Hematopoietic multipotent progenitor cell treated with erythropoietin and hydrocortisone succinate and interleukin-3 and kit ligand, for 4 days (in vitro differentiated cells): ENCODE measurements at places on chromosomes 12 and 14.
A peak's percentile ranks its signal among the peaks of the same experiment; 100 is the strongest.

- no peak for DNase-seq
Observed at GRCh38 chr12:76247026-76247646, 101.1 kb downstream of the BBS10 start.

GRCh38 chr14:75514673-75515628 is 7.3 kb upstream of the BATF start:
- peak; percentile 83 for DNase-seq

DNA sequence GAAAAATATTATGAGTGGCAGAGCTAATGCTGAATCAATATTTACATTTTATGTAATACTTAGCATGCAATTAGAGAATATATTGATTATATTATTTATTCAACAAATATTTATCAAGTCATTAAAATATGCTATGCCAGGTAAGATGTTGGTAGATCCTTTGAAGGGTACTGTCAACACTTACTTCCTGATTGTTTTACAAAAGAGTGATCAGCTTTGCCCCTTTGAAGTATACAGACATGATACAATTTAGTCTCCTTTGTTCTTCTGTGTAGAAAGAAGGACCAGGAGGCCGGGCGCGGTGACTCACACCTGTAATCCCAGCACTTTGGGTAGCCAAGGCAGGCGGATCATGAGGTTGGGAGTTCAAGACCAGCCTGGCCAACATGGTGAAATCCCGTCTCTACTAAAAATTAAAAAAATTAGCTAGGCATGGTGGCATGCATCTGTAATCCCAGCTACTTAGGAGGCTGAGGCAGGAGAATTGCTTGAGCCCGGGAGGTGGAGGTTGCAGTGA is 73.9 kb upstream of the IFNG-AS1 start:
- no peak for DNase-seq

DNA sequence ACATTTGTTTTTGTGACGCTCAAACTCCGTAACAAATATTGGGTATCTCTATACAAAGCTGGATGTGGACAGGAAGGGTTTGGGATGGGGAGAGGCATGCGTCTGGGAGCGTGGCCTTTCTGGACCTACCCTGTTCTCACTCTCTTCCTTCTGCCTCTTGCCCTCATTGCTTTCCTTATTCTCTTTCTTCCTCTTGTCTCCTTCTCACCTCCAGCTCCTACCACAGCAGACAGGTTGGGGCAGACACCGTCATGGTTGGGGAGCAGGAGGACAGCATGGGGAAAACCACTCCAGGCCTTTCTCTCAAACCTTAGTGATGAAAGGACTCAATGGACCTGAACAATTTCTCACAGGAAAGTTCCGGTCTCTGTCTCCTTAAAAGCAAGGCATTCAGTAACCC is 465.3 kb downstream of the RAD51B start:
- DNase-seq: no peak

DNA sequence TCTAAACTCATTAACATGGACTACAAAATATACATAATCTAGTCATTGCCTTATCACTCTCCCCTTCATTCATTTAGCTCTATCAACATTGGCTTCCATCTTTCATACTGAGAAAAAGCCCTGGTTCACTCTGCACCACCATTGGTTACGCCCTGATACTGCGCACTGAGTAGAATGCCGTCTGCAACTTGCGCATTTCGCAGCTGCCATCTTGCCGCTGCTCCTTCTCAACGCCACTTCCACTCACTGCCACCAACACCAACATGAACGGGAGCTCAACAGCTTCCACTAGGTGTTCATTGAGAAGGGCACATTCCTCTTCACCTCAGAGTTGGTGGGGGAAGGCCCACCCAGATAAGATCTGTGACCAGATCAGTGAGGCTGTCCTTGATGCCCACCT is 71.3 kb downstream of the EEA1 start:
- DNase-seq: no peak

DNA sequence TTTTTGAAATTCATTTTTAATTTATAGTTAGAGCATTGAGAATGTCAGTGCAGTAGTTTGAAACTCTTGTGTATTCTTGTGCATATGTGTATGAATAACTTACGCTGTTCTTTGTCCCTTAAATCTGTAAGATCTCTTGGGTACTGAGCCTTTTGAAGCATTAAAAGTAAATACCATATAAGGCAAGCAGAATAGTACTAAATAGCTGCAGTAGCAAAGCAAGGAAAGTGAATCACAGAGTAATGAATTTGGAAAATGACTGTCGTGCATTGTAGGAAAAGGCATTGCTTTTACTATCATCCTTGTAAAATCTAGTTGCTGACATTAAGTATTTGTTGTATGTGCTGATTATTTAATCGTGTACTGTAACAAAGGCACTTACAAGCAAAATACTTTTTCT is 12.1 kb downstream of the CNOT2 start:
- no peak for DNase-seq

DNA sequence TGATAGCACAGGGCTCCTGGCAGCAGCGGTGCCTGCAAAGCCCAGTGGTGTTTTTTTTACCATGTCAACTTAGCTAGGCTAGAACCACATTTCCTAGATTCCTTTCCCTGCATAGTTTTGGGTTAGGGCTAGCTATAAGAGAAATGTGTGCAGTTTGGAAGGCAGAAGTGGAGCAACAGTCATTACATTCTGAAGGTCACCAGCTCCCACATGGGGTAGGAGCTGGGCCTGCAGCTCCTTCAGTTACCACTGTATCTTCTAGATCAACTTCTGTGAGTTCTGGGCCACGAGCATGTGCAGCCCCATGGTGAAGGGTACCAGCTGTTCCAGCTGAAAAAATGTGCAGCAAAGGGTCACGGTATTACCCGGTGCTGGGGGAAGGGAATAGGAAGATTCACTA is 2.3 kb upstream of the SLC25A3 start:
- peak; percentile 63 for DNase-seq

DNA sequence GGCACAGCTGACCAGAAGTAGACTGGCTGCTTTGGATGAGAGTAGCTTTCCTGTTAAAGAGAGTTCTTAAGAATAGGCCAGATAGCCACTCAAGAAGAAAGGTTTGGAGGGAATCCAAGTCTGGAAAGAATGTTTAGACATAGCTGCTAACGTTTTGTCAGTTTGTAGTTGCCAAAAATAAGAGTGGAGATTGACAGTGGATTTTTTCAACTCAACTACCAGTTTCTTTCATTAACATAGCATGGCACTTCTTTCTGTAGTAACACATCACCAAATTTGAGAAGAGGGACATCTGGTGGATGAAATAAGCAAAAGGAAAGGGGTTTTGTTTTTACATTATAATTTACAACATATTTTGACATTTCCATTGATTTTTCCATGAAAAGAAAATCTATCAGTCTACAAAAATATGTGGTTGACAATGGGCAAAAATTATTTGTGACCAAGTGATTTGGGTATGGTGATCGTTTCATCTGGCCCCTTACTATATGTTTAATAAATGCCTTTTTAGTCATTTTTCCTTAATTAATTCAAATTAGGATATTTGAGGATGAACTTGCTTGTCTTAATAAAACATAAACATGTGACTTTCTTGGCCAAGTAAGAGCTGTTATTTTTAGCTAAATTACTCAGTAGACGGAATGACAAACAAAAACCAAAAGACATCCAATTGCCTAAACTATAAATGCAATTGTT is 71.1 kb downstream of the PTPRR start:
- peak; percentile 20 for DNase-seq

- DNase-seq: no peak
Observed at GRCh38 chr14:105839425-105840265, 313.3 kb downstream of the TMEM121 start.

GRCh38 chr12:85676816-85677749 is 159.1 kb downstream of the RASSF9 start:
- no peak for DNase-seq

DNA sequence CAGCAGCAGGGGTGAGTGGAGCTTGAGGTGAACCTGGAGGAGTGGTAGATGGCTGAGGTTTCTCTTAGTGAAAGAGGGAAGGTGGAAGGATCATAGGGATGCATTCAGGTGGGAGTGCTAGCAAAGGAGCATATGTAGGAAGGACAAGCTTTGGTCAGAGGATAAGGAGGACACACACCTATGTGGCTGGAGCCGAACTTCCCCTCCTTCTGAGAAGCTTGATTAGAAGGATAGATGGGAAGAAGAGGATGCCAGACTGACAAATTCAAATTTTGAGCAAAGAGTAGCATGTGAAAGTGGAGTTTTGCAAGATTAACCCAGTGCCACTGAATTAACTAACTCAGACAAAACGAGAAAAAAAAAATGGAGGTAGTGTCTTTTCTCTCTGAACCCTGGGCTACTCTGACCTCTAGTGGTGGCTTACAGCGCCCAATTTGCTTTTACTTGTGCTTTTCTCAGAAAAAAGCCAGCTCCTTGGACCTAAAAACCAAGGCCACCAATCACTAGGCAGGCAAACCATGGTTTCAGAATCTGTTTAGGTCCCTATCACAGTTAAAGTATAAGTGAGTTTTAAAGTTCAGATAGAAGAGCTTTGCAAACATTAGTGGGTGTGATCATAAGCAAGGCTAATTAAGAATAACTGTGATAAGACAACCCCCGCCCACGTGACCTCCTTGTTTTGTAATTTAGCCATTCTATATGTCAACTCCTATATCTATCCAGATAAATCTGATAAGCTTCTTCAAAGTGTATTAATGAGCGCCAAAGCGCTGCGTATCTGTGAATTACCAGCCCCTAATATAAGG is 15.5 kb downstream of the EMP1 start:
- DNase-seq: peak; percentile 92

DNA sequence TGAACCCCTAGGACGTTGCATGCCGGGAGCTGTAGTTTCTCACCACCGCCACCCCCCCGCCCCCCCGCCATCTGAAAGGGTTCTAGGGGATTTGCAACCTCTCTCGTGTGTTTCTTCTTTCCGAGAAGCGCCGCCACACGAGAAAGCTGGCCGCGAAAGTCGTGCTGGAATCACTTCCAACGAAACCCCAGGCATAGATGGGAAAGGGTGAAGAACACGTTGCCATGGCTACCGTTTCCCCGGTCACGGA is 501 bp upstream of the HSP90B1 start:
- DNase-seq: no peak

DNA sequence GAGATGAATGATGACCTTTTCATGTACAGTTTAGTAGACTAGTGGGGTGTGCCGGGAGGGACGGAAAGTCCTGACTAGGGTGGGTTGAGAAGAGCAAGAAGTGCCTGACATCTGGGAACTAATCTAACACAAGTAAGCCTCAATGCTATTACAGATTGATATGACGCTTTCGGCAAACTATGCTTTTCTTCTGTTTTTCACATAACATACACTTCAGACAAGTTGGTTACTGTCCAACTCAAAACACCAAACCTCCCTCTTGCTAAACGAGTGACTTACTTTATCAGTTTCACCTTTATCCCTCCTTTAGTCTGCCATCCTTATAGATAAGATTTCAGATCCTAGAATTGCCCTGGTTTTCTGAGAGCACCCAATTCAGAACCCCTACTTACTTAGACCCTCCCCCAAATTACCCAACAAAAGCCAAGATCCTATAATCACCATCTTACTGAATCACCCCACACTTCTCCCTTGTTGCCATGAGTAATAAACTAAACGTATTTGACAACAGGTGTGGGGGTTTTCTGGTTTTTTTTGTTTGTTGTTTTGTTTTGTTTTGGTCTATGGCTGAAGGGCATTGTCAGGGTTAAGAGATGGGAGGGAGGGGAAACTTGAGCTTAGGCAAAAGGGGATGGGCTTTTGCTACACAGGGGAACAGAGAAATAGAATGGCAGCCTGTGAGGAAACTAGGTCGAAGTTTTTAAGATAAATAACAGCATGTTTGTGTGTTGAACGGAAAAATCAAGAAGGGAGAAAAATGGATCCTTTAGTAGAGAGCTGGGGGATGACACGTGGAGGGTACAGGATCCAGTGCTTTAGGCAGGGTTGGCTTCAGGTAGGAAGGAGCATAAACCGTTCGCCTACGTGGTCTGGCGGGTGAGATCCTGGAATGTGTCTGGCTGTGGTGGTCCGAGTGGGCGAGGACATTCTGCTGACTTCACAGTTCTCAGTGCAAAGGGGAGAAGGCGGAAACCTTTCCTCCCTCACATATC is 6.1 kb upstream of the PSMA3 start:
- DNase-seq: peak; percentile 37

- DNase-seq: peak; percentile 22
Observed at GRCh38 chr14:44149597-44149996, 357.5 kb downstream of the FSCB start.

DNA sequence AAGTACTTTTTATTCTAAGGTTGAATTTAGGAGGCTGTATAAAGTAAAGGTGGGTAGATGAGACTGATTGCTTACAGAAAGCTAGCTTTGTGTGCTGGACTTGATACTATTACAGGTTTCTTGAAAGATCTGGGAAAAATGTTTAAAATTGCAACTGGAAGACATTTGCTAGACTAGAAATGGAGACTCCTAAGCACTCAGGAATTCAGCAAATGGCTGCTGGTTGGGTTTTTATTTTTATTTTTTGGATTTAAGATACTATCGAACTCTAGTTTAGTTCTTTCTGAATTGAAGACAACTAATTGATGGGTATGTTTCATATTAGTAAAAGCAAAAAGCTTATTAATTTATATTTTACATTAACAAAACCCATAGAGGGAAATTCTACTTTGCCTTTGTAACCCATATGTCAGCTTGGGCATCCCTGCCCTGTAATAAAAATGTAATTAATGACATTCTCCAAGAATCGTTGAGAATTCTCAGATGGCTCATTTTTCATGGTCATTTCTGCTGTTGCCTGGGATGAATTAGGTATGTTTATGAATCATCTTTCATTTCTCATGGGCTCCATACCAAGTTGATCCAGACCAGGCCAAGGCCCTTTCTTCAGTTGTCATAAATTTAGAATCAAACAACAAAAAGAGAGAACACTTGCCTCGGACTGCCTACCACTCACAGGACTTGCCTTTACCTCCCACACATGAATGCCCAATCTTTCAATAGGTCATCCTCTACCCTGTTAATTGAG is 102.1 kb downstream of the ERGIC2 start:
- no peak for DNase-seq

DNA sequence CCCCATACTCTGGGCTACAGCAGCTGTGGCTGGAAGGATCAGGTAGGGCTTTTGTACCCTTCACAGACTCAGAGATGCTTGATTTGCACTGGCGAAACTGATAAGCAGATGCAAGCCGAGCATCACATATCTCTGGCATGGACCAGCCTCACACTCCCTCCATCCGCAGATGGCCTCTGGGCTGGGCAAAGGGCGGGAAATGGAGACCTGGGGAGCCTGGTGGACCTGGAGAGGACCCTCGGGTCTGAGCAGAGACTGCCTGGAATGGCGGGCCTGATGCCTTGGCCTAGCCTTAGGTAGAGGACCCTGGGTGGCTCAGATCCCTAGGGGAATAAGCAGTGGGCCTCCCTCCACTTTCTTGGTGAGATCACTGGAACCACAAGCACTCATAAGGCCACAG is 53.2 kb downstream of the GALNT16 start:
- no peak for DNase-seq
